Left renal pelvis (tissue), 4 donors: ENCODE measurements at places on chromosomes 2 and 18. TPM values are rescaled to one million over a fixed set of nuclear protein-coding genes. Genes with fewer than 3 reads are reported as not detected.
A peak's percentile ranks its signal among the peaks of the same experiment; 100 is the strongest.

GRCh38 chr2:215361876-215362561, 50.2 kb downstream of the ATIC start:
- no peak for DNase-seq

- no peak for DNase-seq
Observed at GRCh38 chr18:12885500-12885899, 1.5 kb upstream of the PTPN2 start.

- DNase-seq: no peak
Observed at GRCh38 chr18:11955239-11956029, 25.9 kb upstream of the IMPA2 start.

GRCh38 chr18:24862201-24862816, 401.9 kb downstream of the HRH4 start:
- no peak for DNase-seq

DNA sequence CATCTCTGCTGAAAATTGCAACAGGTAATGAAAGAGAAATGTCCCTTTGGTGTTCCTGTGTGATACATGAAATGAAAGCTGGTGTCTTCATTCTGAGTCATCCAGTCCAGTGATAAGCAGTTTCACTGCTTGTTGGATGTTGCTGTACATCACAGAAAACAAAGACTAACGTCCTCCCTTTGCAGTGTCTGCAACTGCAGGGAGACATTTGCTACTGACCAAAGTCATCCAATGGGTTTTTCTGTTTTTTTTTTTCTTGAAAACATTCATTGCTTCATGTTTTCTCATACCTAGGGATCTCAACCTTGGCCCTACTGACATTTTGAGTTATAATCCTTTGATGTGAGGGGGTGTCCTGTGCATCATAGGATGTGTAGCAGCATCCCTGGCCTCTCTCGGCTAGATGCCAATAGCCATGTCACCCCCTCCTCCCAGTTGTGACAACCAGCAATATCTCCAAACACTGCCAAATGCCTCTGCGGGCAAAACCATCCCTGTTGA, 63.6 kb upstream of the FZD5 start:
- no peak for DNase-seq

GRCh38 chr2:204251998-204252376, 293.3 kb upstream of the PARD3B start:
- DNase-seq: no peak

DNA sequence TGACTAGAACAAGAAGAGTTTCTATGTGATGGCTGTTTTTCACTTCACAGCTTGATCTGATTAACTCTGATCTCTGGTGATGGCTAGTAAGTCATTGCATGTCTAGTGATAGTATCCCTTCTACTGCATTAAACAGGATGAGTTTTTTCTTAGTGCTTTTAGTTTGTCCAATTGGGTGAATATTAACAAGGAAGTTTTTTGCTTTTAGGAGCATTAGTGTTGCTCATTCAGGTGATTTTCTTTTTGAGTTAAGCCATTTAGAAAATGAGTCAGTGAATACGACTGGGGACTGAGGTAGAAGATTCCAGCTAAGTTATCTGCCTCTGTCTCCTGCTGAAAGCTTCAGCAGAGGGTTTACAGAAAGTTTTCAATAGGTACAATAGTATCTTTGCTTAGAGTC, 306.7 kb downstream of the PIK3C3 start:
- DNase-seq: no peak

DNA sequence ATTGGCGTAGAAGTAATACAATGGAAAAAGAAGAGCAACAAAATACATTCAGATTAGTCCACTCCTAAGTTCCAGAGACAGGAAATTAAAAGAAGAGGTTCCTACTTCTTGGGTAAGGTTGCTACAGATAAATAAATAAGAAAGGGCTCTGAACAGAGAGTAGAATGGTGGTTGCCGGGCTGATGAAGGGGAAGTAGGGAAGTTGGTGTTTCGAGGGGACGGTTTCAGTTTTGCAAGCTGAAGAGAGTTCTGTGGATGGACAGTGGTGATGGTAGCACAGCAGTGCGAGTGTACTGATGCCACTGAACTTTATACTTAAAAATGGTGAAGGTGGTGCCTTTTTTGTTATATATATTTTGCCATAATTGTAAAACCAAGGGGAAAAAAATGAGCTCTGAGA, 48.2 kb downstream of the CABYR start:
- DNase-seq: no peak

GRCh38 chr2:11963966-11964365, 217.5 kb downstream of the LPIN1 start:
- DNase-seq: no peak

DNA sequence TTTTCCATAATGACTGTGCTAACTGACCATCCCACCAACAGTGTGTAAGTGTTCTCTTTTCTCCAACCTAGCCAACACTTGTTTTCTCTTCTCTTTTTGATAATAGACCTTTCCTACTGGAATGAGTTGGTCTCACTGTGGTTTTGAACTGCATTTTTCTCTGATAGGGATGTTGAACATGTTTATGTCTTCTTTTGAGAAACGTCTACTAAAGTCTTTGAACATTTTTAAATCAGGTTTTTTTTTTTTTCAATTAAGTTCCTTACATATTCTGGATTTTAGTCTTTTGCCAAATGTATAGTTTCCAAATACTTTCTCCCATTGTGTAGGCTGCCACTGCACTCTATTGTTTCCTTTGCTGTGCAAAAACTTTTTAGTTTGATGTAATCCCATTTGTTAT, 405.5 kb upstream of the FIGN start:
- no peak for DNase-seq

GRCh38 chr2:164642946-164643555, 21.8 kb upstream of the GRB14 start:
- no peak for DNase-seq

- no peak for DNase-seq
Observed at GRCh38 chr2:191582355-191582754, 95.6 kb upstream of the NABP1 start.

- DNase-seq: no peak
Observed at GRCh38 chr2:240687045-240687740, 4.5 kb upstream of the AQP12A start.

DNA sequence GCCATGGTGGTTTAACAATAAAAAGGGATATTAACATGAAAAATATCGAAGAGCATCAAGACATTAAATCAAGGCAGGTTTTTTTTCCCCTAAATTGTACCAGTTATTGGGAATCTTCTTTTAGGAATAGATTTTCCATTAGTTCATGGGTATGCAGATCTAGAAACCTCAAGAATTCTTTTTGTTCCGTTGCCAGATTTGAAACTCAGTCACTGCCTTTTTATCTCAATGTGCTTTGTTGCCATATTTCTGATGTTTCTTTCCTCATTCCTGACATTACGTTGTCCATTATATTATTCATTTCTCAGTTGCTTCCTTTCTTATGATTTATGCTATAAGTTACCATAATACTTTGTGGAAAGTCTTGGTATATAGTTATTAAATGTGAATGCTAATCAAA, 162.2 kb downstream of the CD226 start:
- DNase-seq: no peak

- DNase-seq: peak; percentile 81
Observed at GRCh38 chr2:241701399-241702154, at the start of gene ING5. Gene ING5, plus strand, starts transcription at chr2:241702039. Its CDS starts 27 bp downstream, at chr2:241702066.

DNA sequence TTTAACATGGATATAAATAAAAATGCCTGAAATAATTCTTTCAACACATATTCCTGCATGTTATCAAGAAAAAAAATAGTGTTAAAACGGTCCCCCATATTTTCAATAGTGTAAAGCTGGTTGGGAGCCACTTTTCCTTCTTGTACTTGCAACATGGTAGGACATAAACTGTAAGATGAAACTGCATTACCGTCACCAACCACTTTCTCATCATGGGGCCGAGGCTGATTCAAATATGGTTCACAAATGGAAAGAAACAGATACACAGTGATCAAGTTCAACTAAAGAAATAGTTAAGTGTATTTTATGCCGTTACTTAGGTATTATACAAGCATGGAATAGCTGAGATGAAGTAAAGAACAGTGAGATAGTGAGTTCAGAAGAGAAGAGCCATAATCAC, 360.7 kb downstream of the ZEB2 start:
- no peak for DNase-seq

- DNase-seq: no peak
Observed at GRCh38 chr2:152813351-152813750, 94.9 kb downstream of the ARL6IP6 start.

DNA sequence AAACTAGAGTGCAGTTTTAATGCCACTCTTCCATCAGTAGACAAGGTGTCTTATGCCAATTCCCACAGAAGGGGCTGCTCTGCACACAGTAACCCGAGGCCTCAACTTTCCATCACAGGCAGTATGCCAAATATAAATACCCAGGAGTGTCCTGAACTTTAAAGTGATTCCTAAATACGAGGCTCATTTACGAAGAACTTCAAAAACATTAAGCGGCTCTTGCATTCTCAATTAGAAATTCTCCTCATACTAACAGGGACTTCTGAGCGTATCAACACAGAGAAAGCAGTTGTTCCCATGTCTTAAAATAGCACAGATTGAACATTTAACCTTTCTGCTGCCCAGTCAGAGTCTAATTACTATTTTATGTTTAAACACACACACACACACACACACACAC, 638.6 kb downstream of the ERBB4 start:
- DNase-seq: no peak

GRCh38 chr2:181788897-181789555, 102.5 kb upstream of the ITPRID2 start:
- DNase-seq: no peak

DNA sequence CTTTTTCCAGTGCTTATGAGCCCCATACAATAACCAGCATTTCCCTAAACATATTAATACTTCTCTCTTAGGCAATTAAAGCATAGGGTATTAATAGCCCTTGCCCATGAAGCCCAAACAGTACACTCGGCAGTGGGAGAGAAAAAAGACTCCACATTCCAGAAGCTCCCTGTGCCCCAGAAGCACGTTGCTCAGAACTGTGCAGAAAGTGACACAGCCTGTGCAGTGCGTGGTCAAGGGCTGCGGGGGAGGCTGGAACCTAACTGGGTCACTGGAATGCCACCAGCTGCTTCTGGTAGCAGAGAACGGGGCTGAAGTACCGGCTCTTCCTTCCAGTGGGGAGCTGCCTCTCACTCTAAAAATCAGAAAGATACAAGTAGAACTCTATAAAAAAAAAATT, 32.7 kb downstream of the EIPR1 start:
- DNase-seq: no peak

DNA sequence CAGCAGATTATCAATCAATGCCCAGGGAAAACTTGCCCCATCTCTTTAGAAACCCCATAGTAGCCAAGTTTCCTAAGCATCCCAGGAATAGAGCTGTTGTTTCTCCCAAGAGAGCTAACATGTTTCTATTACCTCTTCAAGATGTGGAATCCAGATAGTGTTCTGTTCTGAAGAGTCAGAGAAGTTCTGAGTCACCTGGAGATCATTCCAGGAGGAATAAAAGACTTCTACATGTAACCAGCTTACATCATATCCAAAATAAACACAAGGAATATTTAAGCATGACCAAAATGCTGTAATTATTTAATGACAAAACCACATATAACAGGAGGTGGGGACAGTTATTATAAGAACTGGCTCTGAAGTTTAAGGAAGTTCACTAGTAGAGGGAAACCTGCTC, 51.0 kb upstream of the GORASP2 start:
- DNase-seq: no peak

DNA sequence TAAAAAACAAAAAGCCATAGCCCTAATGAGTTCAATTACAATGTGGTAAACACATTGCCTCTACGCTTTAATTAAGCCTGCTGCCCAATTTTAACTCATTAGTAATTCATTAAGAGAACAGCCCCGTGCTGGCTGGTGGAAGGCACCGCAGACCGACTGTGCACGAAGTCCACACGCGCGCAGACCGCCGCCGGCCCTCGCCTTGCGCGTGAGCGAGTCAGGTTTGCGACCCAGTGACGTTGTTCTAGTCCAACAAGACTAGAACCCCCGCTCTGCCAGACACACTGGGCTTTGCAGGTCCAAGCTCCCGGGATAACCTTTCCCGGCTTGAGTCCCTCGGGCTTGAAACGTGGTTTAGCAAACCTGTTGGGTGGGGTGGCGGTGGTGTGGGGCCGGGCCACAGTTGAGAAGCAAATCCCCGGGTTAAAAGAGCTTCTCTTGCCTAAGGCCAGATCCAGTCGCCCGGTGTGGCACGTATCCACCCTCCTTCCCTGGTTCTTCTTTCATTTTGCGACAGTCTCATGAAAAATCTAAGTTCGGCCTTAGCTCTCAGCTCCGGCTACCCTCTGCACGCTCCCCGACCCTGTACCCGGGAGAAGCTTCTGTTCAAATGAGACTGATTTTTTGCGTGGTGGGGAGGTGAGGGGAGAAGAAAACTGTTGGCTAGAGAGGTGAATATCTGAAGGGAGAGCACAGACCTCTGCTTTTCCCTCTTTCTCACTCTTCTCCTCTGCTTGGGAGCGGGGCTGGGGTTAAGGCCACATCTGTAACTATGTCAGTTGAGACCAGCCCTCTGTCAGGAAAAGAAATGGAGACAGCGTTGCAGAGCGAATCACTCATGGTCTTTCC, 11.1 kb upstream of the SKOR2 start:
- DNase-seq: no peak

GRCh38 chr2:179525340-179525739, 260.7 kb upstream of the SESTD1 start:
- DNase-seq: no peak

GRCh38 chr2:202638721-202639120, 4.0 kb downstream of the FAM117B start:
- no peak for DNase-seq

- DNase-seq: no peak
Observed at GRCh38 chr2:15890936-15891905, 49.1 kb upstream of the MYCN start.

- DNase-seq: no peak
Observed at GRCh38 chr2:53784436-53784835, 2.3 kb downstream of the ASB3 start.

- no peak for DNase-seq
Observed at GRCh38 chr2:119248311-119248710, 24.7 kb downstream of the STEAP3 start.

- no peak for DNase-seq
Observed at GRCh38 chr2:34985474-34985873, 1370.1 kb upstream of the CRIM1 start.

Gene SLC4A5
- polyA plus RNA-seq: 2.2 TPM

Gene KCNS3
- 7.4 TPM for polyA plus RNA-seq

Gene SRD5A2
- polyA plus RNA-seq: 0.04 TPM

Gene UCN
- 1.0 TPM for polyA plus RNA-seq

Gene LGALSL
- polyA plus RNA-seq: 36.2 TPM

Gene ABCG8
- 0.76 TPM for polyA plus RNA-seq

Gene CCDC85A
- polyA plus RNA-seq: 2.0 TPM

Gene DSG2
- 45.7 TPM for polyA plus RNA-seq

Gene ALLC
- not detected for polyA plus RNA-seq

Gene MAP4K4
- 73.6 TPM for polyA plus RNA-seq

Gene C1QL2
- not detected for polyA plus RNA-seq

Gene SERPINB10
- polyA plus RNA-seq: not detected

Gene TMEM37
- polyA plus RNA-seq: 65.3 TPM

Gene CXCR1
- polyA plus RNA-seq: not detected

Gene RSAD2
- 6.3 TPM for polyA plus RNA-seq

Gene GTF2A1L
- polyA plus RNA-seq: not detected

Gene ZNF24
- polyA plus RNA-seq: 74.5 TPM
